Activated CD4-positive, CD25-positive, alpha-beta regulatory T cell treated with anti-CD3 and anti-CD28 coated beads, Interleukin-2, amount 50 U/mL, for 16 hours (primary cell): ENCODE measurements at places on chromosomes 1 and 21.

GRCh38 chr1:100065183-100065968 is 67.4 kb downstream of the SASS6 start:
- DNase-seq = no peak

GRCh38 chr1:107272321-107272720 is 131.5 kb downstream of the NTNG1 start:
- no peak for DNase-seq

DNA sequence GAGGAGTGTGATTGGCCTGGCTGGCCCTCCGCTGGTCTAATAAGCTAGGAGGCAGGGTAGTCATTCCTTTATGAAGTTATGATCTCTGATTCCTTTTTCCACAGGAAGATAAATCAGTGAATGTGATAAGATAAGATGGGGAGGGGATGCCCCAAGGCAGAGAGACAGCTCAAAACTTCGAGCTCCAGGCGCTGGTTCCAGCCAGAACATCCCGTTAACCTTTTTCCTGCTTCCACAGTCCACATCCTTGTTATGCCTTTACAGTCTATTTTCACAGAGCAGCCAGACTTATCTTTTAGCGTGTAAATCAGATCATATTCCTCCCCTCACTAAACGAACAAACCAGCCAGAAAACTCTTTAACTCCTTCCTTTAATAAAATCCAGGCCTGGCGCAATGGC is 38.5 kb upstream of the BMP8B start:
- DNase-seq = no peak

GRCh38 chr1:33338048-33338439 is 17.1 kb upstream of the A3GALT2 start:
- DNase-seq = no peak

DNA sequence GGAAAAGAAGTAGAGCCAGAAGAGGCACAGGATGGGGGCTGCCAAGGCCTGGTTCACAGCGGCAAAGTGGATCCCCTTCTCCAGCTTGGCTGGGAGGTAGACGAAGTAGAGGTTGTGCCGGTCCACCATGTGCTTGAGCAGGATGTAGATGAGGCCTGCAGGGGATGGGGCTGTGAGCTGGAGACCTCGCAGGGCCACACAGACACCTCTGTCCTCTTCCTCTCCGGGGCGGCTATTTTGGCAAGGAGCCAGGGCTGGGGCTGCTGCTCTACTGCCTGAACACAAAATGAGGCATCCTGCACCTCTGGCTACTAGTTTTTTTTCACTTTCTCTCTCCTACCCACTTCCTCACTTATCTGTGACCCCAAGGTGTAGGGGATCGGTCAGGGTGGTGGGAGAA is 32.3 kb downstream of the TMEM63A start:
- no peak for DNase-seq

DNA sequence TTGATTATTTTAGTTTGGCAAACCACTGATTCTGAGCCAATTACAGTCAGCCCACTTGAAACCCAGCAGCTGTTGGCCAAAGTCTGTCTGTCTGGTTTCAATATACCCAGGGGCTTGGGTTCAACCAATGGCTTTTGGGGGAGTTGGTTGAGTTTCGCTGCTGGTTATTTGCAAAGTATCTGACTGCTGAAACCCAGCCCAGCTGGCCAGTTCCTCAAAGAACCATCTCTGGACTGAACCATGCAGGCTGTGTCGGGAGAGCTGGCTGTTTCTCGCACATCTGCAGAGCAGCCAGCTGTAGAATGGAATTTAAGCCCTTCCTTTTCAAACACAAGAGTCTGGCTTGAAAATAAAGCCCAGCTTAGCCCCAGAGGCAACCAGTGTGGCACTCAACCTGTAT is 66.0 kb upstream of the PAX7 start:
- no peak for DNase-seq

- no peak for DNase-seq
These were observed 70.6 kb upstream of the CNTN2 start for GRCh38 chr1:204972426-204972825.

- no peak for DNase-seq
These were observed 68.2 kb downstream of the ARHGEF16 start for GRCh38 chr1:3522564-3523265.
